ENCODE measurements at places on chromosomes 12 and 14. TPM values are rescaled to one million over a fixed set of nuclear protein-coding genes. Genes with fewer than 3 reads are reported as not detected.
A peak's percentile ranks its signal among the peaks of the same experiment; 100 is the strongest.

The HCAR3 gene
- total RNA-seq: not detected

The PKP2 gene
- total RNA-seq: 10.6 TPM

The CD27 gene
- total RNA-seq: not detected

The SERPINA10 gene
- not detected for total RNA-seq

The LPAR5 gene
- total RNA-seq: 0.03 TPM

The SLCO1B1 gene
- total RNA-seq: not detected

The KRT83 gene
- not detected for total RNA-seq

The RTL1 gene
- not detected for total RNA-seq

The DACT1 gene
- 2.6 TPM for total RNA-seq

DNA sequence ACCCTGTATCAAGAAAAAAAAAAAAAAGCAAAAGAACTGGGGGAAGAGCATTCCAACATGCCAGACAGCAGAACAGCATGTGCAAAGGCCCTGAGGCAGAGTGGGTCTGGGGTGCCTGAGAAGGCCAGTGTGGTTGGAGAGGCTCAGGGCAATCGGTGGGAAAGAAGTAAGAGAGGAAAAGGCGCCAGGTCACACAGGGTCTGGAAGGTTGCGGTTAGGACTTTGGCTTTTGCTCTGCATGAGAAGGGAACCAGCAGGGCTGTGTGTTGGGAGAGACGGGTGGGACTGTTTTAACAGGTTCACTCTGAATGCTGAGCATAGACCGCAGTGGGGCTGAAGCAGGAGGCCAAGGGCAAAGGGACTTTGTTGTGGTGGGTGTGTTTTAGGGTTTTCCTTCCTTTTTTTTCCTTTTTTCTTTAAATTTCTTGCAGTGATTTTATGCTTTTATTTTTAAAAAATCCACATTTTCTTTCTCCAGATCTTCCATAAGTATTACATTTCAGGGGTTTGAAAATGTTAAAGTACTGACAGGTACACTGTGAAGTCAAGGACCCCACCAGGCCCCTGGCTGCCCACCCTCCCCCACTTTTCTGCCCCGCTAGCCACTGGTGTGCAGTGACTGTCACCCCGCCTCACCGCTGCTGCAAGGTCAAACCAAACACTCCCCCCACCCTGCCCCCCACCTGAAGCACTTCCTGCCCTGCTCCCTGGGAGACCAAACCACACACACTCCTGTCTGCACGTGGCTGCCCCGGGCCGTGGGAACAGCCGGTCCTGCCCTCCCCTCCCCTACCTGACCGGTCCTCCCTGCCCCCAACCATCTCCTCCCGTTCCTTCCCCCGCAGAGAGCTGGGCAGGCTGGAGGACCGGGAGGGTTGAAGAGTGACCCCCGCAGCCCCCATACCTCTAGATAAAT is 30.0 kb downstream of the DTX1 start:
- DNase-seq: no peak

GRCh38 chr12:104653730-104654664 is 197.2 kb downstream of the CHST11 start:
- DNase-seq: no peak

- no peak for DNase-seq
Measured at GRCh38 chr12:128643155-128643554, 180.6 kb downstream of the SLC15A4 start.

GRCh38 chr14:97290065-97290464 is 492.9 kb downstream of the VRK1 start:
- no peak for DNase-seq

- no peak for DNase-seq
Measured at GRCh38 chr14:20757965-20758364, 10.2 kb upstream of the EDDM3B start.

GRCh38 chr12:69916544-69917235 is 91.7 kb downstream of the MYRFL start:
- no peak for DNase-seq

- DNase-seq: peak; percentile 25
Measured at GRCh38 chr12:128976120-128976738, 123.0 kb downstream of the GLT1D1 start.

GRCh38 chr12:22626406-22626805 is 1.4 kb downstream of the ETNK1 start:
- peak; percentile 3 for DNase-seq

- no peak for DNase-seq
Measured at GRCh38 chr12:117318591-117318990, 42.8 kb downstream of the NOS1 start.

- no peak for DNase-seq
Measured at GRCh38 chr14:76742966-76743365, 18.3 kb upstream of the VASH1 start.

DNA sequence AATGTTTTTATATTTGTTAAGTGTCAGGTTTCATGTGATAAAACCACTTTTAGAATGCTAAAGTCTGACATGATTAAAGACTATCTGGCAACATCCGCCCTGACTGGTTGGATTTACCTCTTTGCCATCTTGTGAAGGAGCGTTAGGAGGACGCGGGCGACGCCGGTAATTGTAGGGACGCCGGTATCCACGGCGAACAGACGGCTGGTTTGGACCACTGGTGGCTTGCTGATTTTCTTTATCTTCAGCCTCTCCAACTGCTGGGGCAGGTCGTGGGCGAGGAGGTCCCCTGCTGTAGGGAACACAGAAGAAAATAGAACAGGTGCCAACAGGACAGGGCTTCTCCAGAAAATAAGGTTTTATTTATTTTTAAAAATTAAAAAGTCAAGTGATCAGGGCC is 21.3 kb downstream of the YBX3 start:
- DNase-seq: no peak

- DNase-seq: no peak
Measured at GRCh38 chr12:81692008-81692407, 67.1 kb downstream of the PPFIA2 start.

GRCh38 chr12:49190974-49191373 is 2.1 kb upstream of the TUBA1A start:
- DNase-seq: no peak

DNA sequence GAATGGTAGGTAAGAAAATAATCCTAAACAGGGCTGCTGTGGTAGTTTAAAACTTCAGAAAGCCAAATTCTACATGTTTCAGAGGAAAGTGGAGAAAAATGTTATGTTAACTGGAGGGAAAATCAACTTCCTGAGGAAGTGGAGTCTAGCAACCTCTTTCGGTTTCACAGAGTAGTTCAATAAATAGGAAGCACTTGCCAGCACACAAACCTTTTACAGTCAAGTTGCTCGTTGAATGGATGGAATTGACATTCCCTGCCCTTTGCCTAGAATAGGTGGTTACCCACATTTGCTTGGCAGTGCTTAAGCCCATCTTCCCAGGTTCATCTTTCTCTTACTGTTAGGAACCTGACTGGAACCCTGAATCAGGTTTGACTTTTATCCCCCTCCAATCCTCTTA is 15.9 kb downstream of the ANKRD13A start:
- DNase-seq: no peak

GRCh38 chr14:71942904-71943694 is 10.9 kb downstream of the RGS6 start:
- no peak for DNase-seq

DNA sequence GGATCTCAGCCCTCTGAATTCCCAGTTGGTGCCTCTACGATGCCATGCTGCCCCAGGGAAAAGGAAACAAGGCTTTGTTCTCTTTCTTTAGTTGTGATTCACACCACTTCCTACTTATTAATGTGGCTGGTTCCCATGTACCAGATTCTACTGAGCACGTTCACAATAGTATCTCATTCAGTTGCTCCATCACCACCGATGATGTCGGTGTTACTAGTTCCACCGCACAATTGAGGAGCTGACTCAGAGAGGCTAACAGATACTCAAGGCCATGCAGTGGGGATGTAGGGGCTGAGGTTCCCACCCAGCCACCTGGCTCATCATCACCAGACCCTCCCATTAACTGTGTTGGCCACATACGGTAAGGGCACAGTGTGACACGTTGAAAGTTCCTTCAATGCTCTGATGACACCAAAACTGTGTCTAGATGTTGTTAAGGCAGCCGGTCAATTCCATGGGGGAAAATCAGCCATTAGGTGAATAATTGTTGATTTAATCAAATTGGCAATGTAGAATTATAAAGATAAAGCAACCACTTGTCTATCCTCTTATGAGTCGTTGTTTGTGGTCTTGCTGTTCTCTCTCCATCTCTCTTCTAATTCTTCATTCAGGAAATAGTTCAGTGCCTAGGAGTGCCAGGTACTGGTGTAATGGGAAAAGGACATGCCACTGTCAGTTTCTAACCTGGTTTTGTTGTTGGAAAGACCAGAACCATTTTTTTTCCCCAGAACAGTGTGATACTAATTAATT is 244.2 kb upstream of the CRY1 start:
- DNase-seq: peak; percentile 56

DNA sequence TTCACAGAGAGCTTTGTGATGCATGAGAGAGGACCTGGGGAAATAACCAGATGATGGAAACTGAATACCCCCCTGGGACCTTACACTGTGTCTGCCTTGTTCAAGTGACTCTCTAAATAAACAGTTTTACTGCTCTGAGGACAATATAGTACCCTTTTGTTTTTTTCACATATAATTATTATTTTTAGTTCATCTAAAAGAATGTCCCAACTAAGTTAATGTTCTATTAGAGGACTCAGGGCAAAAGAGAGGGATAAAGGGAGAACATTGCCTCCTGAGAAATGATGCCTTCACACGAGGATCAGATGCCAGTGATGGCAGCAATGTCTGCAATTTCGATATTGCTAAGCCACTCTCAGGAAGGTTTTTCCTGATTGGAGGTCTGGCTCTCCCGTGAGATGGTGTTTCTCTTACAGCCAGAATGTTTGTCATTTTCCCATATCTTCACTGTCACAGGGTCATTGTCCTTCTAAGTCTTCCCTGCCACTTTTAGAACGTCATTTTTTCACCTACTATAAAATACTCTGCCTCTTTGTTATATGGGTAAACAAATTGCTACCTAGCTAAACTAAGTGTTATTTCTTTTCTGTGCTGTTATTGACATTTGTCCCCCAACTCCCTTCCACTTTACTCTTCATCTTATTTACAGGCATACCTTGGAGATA is 201.6 kb downstream of the RAD51B start:
- no peak for DNase-seq

DNA sequence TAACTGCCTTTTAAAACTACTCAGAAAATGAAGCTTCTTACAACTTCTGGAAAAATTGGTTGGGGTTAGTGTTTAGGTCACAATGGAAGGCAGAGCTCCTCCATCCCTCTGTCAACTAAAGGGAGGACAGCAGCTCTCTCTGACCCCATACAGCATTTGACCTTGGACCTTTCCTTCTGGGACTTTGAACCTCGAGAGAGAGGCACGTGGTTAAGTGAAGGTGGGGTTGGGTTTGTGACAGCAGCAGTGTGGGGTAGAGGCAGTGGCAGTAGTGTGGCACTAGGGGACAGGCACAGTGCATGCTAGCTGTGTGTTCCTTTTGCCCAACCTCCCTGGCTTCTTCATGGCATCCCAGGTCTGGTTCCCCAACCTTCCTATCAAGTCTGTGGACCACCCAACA is 9.4 kb upstream of the C12orf75 start:
- DNase-seq: no peak

DNA sequence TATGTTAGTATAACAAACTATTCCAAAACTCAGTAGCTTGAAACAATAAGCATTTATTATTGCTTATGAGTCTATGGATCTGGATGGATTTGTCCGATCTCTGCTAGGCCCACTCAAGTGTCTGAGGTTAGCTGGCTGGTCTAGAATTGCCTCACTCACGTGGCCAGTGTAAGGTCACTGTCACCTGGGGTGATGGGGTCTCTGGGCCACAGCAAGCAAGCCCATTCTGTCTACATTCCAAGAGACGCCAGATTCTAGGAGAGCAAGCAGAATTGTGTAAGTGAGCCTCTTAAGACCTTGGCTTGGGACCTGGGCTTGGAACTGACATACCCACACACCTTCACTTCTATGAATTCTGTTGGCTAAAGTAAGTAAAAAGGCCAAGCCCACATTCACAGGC is 80.2 kb downstream of the STON2 start:
- no peak for DNase-seq

DNA sequence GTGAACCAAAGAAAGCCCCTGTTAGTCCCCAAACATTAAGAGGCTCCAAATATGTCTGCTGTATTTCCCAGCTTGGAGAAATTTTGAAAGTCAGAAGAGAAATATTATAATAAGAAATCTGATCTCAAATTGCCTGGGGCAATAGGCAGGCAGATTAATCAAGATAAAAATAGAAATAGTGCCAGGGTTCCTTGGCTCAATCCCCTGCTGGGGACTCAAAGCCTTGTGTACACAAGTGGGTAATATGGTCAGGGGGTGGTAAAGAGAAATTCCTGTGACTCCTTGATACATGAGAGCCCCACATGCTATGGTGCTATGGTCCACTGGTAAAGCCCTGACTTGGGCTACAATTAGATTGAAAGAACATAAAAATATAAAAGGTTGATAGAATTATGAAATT is 41.3 kb upstream of the ARID2 start:
- no peak for DNase-seq

DNA sequence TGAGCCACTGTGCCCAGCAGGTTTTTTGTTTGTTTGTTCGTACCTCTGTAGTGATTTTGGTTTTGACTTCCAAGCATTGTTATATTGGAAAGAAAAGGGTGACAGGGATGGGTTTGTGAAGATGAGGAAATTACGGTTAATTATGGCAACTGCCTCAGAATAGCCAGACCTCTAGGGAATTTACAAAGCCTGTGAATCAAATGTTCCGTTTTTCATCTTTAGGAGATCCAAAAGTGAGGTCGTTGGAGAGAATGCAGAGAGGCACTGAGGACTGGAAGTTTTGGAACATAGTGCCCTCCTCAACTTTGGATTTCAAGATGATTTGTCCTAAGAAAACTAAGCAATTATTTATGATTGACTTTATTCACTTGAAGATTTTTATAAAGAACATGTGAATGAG is 54.5 kb upstream of the EVL start:
- DNase-seq: no peak

DNA sequence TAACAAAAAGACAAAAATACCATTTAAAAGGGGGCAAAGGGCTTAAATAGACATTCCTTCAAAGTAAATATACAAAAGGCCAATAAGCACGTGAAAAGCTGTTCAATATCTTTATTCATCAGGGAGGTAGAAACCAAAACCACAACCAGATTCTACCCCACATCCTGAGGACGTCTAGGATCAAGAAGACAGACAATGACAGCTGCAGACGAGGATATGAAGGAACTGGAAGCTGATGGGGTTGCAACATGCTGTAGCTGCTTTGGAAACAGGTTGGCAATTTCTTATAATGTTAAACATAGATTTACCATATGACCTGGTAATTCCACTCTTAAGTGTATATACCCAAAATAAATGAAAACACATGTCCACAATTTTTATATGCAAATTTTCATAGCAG is 85.1 kb upstream of the C14orf180 start:
- DNase-seq: no peak

- no peak for DNase-seq
Measured at GRCh38 chr14:104927901-104928300, 3.2 kb downstream of the PLD4 start.

DNA sequence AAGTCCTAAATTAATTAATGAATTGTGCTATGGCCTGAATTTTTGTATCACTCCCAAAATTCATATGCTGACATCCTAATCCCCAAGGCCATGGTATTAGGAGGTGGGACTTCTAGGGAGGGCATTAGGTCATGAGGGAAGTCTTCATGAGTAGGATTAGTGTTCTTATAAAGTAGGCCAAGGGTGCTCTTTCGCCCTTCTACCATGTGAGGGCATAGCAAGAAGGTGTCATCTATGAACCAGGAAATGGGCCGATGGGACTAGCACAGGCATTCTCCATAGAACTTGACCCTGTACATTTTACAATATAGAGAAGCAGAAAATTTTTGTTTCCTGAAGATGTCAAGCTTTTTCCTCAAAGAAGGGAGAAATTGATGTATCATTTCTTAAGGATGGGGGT is 12.5 kb downstream of the SYT10 start:
- no peak for DNase-seq

GRCh38 chr12:122722387-122722786 is 5.8 kb upstream of the HCAR3 start:
- DNase-seq: no peak
